Uterus (tissue), 4 donors: ENCODE measurements at places on chromosomes 5 and 9.

- DNase-seq: no peak
These were observed 425.9 kb upstream of the ACO1 start for GRCh38 chr9:31958572-31958971.

DNA sequence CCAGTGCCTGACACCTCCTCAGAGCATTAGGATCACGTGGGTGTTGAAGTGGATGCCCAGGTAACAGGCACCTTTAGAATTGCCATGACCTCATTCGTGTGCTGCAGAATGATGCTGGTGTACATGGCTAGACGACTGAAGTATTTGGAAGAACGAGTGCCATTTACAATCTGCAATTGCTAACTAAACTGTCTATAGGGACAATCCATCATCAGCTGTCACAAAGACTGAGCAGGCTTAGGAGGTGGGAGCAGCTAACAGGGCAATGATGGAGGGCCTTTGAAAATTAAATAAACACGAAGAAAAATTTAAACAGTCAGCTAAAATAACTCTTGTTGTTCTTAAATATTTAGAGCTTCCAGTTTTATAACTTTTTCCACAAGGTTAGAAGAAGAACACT is 375.8 kb downstream of the GADD45G start:
- no peak for DNase-seq

GRCh38 chr9:104092875-104093600 is 1.1 kb upstream of the SMC2 start:
- DNase-seq: no peak

DNA sequence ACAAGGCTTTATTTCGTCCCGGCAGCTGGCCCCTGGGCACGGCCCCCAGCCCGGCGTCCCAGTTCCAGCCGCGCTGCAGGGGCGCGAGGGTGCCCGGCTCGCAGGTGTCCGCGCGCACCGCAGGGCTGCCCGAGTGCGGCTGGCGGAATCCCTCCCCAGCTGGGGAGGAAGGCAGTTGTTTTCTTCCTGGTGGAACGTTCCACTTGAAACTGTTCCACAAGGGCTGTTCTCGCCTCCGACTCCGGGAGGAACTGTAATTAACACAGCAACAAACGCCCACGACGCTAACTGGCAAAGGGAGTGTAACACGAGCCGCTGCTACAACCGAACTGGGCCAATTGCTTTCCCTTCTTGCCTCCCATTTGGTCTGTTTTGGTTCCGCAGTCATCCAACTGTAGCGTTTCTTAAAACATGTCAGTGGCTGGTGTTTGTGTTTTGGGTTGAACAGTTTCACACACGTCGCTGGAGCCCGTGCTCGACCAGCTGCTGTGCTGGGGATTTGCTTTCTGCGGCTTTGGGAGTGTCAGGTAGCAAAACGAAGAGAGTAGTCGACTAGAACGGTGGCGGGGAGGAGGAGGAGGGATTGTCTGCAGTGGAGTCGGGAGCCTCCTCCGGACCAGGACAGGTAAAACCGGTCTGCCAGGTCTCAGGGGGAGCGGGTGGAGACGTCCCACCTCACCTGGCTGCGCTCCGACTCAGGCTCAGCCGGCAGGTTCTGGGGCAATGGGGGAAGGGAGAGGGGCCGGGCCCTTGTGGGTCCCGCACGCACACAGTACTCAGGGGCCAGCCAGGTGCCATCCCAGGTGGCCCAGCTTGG is 131.6 kb upstream of the NIPBL start:
- DNase-seq: peak; percentile 35

- DNase-seq: no peak
These were observed 158.3 kb upstream of the PITX1 start for GRCh38 chr5:135192351-135192750.

DNA sequence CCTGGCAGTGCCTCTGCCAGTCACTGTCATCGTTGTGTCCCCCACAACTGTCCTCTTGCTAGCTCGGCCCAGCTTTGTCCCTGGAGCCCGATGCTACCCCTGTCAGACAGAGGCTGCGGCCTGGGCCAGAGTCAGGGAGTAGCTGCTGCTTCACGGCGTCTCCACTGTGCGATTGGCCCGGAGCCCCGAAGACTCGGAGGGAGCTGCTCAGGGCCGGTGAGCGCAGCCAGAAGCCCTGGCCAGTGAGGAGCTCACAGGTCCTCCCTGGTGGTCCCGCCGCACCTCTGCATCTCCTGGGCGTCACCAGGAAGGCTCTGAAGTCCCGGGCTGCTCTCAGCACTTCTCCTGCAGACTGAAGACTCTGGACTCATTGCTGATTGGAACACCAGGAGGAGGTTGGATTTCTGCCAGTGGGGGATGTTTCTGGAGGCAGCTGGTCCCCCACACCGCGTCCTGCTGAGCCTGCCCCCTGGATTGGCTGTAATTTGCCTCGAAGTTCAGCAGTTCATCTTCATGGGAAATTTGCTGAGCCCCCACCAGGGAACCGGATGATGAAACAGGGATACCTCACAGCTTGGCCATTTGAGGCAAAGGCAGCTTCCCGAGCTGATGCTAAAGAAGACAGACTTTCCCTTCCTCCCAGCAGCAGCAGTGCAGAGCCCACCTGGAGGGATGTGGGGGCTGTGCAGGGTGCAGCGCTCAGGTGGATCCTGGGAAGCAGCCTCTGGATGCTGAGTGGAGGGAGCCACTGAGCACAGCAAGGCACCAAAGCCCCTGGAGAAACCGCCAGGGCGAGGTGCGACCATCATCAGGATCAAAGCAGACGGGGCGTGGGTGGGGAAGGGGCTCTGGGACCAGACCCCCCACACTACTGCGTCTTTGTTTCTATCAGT is 45.6 kb downstream of the USP20 start:
- no peak for DNase-seq

DNA sequence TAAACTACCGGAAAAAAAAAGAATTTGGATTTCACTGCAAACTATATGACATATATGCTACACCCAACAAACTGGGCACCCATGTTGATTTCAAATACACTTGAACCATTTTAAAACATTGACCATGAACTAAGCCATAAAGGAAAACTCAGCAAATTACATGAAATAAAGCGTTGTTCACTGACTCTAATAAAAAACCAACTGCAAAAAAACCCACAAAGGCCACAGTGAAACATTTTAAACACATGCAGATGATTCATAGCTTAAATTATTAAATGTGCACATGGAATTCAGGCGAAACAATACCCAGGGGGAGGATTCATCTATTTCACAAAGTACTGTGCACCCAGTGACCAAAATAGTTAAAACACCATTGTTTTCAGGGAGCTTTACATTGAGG is 33.3 kb downstream of the MTRR start:
- DNase-seq: no peak

DNA sequence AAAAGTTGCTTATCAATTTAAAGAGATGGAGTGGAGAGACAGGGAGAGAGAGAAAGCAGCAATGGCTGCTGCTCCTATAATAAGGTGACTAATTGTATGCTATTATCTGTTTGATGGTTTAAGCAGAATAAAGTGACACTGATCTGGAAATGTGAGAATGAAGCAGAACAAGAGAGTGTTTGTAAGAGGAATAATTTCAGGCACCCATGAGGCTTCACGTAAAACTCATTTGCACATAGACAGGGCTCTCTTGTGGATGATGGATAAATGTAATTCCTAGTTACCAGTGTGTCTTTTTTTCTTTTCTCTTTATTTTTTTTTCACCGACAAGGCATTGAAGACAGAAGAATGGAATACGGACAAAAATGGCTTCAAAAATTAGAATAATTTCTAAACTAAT is 228.8 kb upstream of the TYRP1 start:
- DNase-seq: no peak

GRCh38 chr9:136297016-136297691 is 6.7 kb downstream of the CCDC187 start:
- no peak for DNase-seq

DNA sequence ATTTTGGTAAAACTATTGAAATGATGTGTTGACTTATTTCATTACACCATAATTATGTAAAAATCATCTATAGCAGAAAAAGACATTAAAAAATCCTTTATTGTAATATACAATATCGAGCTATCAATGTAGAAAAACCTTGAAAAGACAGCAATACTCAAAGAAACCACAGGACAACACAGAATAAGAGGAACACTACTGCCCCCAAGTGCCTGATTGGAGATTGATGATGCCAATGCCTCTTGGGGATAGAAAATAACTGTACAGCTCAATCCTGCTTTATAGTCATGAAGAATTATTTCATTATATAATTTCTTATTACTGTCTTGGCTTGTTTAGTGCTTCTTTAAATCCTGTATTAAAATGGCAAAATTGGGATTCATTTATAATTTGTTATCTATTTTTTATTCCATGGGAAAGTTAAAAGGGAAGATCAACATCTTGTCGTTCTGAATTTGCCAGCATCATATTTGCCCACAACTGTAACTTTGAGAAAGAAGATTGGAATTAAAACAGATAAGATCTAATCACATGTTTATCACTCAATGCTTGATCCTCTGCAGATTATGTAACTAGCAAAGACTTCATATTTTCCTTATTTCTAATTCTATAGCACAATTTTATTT is 337.5 kb downstream of the CDH9 start:
- DNase-seq: no peak

DNA sequence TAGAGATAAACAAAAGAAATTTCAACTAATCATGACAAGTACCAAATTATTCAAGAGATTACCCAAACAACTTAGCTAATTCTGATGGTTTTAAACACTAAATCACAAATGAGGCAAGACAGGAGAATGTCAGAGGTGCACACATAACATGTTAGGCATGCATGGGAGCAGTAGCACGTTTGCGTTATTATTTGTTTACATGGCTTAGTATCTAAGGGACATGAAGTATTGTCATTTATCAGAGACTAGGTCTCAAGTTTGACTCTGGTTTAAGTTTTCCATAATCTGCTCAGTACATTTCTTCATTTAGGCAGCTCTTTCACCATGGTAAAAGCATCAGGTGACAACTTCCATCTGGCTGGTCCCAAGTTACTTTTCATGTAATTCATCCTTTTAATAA is 244.1 kb upstream of the TNC start:
- DNase-seq: no peak

GRCh38 chr5:32503261-32503660 is 58.7 kb upstream of the ZFR start:
- no peak for DNase-seq

DNA sequence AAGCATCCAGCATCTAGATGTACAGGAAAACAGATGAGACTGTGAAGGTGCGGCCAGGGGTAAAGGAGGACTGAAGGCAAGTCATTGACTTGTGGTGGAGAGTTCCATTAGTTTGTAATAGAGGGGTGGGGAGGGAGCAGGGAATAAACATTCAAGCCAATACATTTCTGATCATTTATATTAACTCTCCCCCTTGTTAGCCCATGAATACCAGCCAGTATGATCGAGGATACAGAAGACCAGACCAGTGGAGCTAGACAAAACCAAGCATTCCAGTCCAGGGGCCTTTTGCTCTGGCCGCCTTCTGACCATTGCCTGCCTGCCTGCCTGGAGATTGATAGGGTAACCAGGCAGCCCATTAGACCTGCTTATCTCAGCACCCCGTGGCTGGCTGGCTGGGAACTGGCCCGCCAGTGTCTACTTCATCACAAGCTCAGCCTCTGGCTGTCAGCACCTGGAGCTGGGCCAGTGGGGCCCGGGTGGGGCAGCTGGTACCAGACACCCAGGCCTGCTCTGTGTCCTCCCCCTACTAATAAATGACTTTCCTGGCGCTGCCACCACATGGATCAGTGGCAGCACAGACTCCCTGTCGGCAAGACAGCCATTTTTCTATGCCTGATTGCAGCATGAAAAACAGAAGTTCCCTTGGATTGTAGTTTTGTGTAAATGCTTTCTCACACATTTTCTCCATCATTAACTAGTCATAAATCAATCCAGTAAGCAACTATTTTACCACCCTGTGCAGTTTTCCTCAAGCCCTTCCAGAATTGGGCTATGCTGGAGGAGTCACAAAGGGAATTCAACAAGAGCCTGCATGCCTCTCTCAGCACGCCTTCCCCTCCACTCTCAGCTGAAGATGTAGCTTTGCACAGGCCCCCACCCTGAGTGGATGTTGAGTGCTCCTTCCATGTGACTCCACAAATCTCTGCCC is 181.3 kb downstream of the SNCAIP start:
- no peak for DNase-seq

GRCh38 chr5:850511-851006 is at the start of gene ZDHHC11:
Gene ZDHHC11 (minus strand): TSS chr5:850986. CDS start chr5:850602, 384 bp downstream.
- DNase-seq: peak; percentile 12

- no peak for DNase-seq
These were observed at the start of gene PRRT1B for GRCh38 chr9:131545003-131545785. Gene PRRT1B (plus strand): TSS chr9:131545523. CDS start chr9:131545616, 93 bp downstream.

- peak; percentile 66 for DNase-seq
These were observed 9.6 kb downstream of the DNLZ start for GRCh38 chr9:136353757-136354488.

DNA sequence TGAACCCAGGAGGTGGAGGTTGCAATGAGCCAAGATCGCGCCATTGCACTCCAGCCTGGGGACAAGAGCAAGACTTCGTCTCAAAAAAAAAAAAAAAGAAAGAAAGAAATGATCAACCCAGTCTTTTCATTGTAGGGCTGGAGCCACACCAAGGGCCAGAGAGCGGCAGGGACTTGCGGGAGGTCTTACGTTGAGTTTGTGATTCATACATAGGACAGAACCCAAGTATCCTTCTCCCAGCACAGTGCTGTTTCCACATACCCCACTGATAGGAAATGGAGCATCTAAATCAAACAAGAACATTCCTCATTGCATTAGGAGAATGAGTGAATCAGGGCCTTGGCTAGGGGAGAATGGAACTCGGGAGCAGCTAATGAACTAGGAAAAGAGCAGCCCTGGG is 3.5 kb upstream of the TNIP1 start:
- no peak for DNase-seq

GRCh38 chr9:94005272-94005901 is 50.2 kb upstream of the BARX1 start:
- no peak for DNase-seq

DNA sequence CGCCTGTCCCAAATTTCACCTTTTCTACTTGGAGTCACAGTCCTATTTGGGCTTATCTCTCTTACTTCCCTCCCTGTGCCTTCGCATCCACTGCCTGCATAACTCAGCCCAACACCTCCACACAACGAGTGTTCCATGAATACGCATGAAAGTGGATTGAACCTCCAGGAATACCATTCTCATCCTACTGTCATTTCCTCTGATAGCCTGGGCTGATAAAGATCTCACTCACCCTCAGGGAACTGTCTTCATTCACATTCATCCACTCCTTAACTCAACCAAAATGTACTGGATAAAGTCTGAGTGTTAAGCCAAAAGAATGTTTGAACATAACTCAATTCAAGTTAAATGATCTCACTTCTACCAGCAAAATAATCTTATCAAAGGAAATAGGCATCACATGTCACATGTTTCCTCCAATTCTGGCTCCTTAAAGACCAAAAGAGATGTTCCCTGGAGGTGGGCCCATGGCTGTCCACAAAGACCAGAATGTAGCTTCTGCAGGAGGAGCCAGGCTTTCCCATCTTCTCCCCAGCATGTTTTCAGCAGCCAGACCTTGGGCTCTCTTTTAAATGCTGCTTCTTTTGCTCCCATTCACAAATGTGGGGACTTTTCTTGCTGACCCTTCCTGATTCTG is 28.4 kb upstream of the TRIO start:
- no peak for DNase-seq
